ENCODE measurements at places on chromosomes 16 and 17. TPM values are rescaled to one million over a fixed set of nuclear protein-coding genes. Genes with fewer than 3 reads are reported as not detected.

DNA sequence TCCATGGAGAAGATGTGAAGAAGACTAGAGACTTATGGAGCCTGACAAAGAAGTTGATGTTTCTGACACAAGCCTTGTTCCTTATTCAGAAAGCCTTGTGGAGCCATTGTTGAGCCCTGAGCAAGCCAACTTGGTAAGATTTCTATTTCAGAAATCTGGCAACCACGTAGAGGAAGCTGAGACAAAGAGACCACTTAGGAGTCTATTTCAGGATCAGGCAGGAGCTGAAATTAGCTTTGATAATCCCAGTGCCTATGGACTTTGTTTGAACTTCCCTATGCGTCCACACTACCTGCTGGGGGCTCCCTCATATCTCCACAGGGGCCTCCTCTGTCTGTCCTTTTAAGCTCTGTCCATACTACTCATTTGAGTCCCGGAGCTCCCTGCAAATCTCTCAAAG, 540.0 kb upstream of the GOT2 start:
- DNase-seq: no peak

DNA sequence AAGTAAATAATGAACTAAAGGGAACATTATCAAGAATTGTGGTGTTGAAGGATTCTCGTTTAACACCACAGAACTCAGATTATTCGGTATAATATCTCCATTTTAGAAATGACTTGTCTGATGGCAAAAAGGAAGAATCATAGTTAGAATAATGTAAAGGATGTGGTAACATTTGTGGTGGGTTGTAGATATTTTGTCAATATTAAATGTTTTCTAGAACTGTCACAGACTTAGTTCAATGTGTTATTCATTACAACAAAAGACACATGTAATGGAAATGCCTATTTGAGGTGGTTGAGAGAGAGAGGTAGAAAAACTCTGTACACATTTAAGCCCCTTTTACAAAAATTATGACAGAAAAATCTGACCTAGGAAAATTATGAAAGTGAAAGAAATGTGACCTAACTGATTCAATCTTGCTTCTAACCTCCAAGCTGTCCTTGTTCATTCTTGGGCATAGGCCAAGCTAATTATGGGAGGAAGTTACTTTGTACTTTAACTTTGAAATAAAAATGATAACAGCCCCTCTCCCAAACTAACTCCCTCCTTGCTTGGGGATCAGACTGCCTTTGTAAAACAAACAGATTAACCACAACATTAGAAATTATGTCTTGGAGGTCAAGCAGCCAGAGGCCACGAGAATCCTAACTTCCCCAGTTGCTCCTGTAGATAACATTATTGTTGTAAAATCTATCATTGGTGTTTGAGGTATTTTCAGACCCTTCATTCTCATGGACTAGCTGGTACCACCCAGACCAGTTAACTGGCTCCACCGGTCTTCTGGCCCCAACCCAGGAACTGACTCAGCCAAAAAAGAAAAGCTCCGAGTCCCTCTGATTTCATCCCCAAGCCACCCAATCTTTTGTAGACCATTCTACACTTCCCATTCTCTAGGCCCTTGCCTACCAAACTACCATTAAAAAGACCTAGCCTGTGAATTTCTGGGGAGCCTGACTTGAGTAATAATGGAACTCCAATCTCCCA, 1287.8 kb upstream of the CDH8 start:
- DNase-seq: no peak

DNA sequence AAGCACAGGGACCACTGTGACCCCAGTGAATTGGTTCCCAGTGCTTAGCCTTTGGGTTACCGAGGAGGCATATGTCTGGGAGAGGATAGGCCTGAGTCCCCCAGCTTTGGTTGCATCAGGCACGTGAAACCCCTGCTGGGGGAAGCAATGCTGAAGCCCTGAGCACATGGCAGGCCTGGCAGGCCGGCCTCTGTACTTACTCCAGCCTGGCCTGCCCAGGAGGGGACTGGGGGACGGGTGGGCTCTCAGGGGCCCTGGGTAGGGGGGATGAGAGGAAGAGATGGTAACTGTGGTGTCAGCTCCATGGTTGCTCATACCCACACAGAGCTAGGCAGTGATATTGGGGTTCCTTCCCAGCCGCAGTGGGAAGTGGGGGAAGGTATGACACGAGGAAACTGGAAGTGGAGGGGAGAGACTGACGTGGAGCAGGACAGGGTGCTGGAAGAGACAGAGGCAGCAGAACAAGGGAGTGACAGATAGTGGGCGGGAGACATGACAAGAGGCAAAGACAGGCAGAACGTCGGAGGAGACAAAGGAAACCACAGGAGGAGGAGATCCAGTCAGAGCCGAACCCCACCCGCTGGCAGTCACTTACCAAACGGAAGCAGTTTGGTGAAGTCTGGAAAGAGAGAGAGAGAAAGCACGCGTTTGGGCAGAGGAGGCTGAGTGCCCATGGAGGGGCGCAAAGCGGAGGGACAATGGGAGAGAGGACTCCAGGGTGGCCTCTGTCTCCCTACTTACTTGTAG, 9.1 kb downstream of the TMEM208 start:
- DNase-seq: no peak

SLFN12L gene
- total RNA-seq: 3.3 TPM

DNA sequence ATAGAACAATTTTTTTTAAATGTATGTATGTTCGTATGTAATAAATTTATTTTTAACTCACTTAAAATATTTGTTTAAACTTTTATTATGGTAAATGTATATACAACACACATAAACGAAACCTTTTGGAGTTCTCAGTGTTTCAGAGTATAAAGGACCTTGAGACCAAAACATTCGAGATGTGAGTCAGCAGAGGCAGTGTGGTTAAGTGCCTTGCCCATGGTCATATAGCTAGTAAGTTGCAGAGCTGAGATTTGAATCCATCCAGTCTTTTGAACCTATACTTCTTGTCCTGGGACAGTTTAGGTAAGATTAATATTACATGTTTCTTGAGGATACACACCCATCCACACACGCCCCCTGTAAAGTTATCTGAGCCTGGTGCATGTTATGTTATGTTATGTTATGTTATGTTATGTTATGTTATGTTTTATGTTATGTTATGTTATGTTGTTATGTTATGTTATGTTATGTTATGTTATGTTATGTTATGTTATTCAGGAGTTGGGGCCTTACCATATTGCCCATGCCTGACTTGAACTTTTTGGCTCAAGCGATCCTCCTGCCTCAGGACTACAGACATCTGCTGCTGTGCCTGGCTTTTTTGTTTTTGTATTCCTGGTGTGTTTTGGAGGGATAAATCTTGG, 41.8 kb downstream of the TNRC6A start:
- no peak for DNase-seq

GRCh38 chr16:58628845-58629732, 537 bp downstream of the CNOT1 start:
- DNase-seq: peak; percentile 28

All from mucosa of gallbladder (tissue), 1 donor.